NCI-H2107 (cell line): ENCODE measurements at places on chromosomes 2 and 18.

- no peak for DNase-seq
Measured at GRCh38 chr2:229129738-229130371, 141.2 kb downstream of the PID1 start.

- no peak for DNase-seq
Measured at GRCh38 chr2:208384637-208385036, 22.0 kb upstream of the PTH2R start.

DNA sequence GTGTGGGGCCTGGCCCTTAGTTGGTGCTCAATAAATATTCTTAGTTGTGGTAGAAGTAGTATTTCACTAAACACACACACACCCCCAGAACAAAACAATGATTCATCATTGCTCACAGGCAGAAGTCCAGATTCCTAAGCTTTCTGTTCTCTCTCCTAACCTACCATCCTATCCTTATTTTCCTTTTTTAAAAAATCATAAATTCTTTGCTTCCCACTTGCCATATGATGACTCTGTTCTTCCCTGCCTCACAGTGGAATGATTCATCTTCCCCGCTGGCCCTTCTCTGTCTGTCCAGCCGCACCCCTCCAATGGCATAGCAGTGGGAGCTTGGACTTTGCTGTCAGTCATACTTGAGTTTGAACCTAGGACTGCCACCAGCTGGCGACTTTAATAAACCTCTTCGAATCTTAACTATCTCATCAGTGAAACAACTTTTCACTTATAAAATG is 5.2 kb downstream of the EML6 start:
- no peak for DNase-seq

- DNase-seq = no peak
Measured at GRCh38 chr18:24315170-24315569, 82.5 kb downstream of the OSBPL1A start.

DNA sequence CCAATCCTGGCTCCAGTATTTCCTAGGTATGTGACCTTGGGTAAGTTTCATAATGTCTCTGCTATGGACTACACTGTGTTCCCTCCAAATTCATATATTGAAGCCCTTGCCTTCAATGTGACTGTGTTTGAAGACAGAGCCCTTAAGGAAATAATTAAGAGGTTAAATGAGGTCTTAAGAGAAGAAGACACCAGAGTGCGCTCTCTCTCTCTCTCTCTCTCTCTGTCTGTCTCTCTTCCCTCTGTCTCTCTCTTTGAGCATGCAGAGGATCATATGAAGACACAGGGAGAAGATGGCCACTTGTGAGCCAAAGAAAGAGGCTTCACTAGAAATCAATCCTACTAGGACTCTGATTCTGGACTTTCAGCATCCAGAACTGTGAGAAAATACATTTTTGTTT is 52.2 kb downstream of the NXPH2 start:
- no peak for DNase-seq
